Activated naive CD8-positive, alpha-beta T cell treated with anti-CD3 and anti-CD28 coated beads, Interleukin-2, amount 10 ng/mL, durations not matched to agents 7 days and 5 days (primary cell): ENCODE measurements at places on chromosomes 6 and 20. TPM values are rescaled to one million over a fixed set of nuclear protein-coding genes. Genes with fewer than 3 reads are reported as not detected.

Gene ZBTB12
- total RNA-seq: 1.9 TPM

- no peak for DNase-seq
These were observed 79.7 kb upstream of the MYLIP start for GRCh38 chr6:16049168-16049567.

- no peak for DNase-seq
These were observed 196.9 kb downstream of the DST start for GRCh38 chr6:56445818-56446217.

DNA sequence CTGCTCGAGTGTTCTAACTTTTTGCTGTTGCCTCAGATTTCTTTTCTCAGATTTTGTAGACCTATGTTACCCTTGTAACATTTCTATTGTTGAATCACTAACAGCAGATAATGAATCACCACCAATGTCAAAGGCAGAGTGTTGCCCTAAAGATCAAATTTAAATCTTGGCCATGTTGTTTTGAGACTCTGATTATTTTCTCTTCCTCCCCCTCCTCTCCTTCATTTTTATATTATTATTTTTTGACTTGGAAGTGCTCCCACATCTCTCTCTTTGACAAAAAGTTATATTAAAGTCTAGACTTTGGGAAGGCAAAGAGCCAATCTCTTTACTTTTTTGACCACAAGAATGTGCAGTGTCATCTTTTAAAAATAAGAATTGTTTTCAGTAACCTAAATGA lies 422.7 kb downstream of the NKAIN2 start:
- DNase-seq: no peak

DNA sequence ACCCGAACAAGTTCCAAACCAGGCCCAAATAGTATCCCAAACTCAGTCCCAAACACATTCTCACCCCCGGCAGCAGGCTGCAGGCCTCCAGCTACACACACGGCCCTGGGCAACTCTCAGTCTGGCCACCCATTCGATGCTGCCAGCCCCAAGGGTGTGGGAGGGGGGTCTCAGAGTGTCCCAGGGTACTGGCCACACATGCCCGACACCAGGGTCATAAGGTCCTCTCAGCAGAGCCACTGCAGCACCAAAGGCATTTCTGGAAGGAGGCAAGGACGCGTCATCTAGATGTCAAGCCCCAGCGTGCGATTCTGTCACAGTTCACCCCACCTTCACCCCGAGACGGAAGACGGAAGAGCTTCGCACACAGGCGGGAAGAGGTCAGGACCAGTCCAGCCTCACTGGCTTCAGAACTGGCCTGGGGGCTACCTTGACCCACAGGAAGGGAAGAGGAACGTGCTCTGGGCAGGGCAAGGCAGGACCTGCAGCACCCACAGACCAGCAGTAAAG lies 9.5 kb downstream of the MYL9 start:
- no peak for DNase-seq

Gene FUCA2
- 12.1 TPM for total RNA-seq

Gene STK4
- 205 TPM for total RNA-seq

DNA sequence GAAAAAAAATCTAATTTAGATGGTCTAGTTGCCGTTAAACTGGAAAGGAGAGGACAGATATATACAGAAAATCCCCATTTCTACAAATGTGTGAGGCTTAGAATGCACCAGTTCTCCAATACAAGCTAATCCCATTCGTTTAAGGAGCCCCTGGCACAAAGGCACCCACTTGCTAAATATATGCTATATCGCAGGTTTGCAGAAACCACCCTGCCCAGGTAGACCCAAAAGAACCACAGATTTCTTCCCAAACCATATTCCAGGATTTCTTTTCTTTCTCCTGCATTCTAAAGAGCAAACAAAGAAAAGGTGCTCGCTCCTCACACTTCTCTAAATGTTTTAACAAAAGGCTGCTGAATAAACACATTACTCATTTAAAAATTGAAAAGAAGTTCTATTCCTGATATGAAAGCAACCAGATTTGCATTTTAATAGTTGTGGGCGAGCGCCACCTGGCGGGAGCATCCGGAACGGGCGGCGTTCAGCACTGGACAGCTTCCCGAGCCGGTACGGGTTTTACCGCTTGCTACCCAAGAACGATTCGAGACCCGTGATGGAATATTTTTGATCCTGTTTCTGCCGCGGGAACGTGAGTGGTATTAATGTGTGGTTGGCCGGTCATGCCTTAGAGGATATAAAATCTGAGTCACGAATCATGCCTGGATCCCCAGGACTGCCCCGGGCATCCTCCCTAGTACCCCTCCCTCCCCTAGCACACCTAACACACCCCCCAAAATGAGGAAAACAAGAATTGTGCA lies 2.1 kb downstream of the PTPRT start:
- DNase-seq: peak; percentile 79

Gene GTSF1L
- not detected for total RNA-seq

DNA sequence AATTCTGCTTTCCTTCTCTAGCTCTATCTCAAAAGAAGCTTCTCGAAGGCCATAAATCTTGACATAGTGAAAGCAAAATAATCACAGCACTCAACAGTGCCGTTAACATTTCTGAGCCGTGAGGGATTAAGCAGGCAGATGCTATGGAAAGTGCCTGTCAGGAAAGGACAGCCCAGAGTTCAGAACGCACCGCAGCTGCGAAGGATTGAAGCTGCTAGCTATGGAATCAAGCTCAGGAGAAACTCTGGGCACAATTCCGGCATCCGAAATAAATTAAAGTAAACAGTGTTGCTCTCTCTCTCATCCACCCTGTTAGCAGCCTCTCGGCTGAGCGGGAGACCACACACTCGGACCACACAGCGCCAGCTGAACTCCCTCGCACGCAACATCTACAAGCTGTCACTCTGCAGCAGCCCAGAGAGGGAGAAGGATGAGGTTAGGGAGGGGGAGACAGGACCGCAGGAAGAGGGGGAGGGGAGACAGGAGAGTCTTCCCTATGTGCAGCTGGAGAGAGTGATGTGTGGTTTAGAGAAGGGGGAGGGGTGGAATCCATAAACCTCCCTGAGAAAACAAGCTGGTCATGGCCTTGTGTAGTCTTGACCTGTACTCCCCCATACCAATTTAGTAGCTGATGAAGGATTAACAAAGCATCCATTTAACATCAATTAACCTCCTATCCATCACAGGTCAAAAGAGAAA lies 9.0 kb downstream of the EXOC2 start:
- DNase-seq: peak; percentile 43

- no peak for DNase-seq
These were observed 42.3 kb downstream of the FUT9 start for GRCh38 chr6:96058082-96058481.

Gene REM1
- not detected for total RNA-seq

Gene GPX5
- not detected for total RNA-seq

GRCh38 chr6:13418844-13419243 lies 68.6 kb downstream of the GFOD1 start:
- DNase-seq: no peak

- no peak for DNase-seq
These were observed 8.8 kb downstream of the DDR1 start for GRCh38 chr6:30893001-30893591.

- DNase-seq: no peak
These were observed 60.5 kb downstream of the HS3ST5 start for GRCh38 chr6:114282292-114282691.

DNA sequence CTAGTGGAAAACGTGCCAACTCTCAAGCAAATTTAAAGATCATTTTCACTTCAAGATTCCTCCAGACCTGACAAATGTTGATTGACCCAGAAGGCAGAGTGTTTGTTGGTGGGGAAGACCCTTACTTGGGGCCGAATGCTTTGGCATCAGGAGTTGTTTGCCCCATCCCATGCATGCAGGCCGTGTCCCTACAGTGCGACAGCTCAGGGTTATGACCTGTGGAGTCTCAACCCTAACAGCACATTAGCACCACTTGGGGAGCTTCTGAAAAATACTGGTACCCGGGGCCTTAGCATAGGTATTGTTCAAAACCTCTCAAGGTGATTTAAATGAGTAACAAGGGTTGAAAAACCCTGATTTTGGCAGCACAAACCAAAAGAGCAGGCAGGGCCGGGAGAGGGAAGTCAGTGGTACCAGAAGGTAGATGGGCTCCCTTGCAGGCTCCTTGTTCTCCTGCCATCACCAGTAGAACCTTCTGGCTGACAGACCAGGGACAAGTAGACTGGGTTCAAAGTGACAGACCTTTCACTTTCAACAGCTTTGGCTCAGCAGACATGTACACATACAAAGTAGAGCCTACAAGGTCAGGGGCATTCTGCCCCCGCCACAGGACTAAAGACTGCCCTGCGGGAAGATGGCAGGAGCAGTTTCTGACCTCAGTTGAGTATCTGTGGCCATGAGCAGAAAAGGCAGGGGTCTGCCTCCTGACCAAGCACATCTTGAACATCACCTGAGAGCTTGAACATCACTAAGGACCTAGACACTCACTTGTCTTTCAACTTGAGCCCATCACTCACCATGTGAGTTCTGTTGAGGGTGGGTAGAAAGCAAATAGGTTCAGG lies 39.6 kb downstream of the PLCG1 start:
- DNase-seq: no peak

DNA sequence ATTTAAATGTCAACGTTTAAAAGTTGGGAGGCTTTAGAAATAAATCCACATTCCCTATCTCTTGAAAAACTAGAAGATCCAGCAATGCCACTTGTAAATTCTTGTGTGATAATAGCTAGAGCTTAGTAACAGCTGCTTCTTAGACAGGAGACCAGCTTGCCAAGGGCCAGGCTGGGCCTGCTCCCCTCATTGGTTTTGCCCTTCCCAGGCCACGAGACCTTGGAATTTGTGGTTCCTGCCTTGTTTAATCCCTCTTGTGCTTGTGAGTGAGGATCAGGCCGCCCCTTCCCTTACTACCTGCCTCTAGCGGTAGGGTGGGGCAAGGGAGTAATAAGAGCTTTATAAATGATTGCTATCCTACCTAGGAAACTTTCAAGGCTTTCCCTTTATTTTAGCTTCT lies 363.5 kb downstream of the SYNE1 start:
- DNase-seq: no peak

- DNase-seq: no peak
These were observed 121.7 kb upstream of the MYLIP start for GRCh38 chr6:16007146-16007545.

- DNase-seq: no peak
These were observed 81.3 kb downstream of the MOXD1 start for GRCh38 chr6:132320007-132320406.

DNA sequence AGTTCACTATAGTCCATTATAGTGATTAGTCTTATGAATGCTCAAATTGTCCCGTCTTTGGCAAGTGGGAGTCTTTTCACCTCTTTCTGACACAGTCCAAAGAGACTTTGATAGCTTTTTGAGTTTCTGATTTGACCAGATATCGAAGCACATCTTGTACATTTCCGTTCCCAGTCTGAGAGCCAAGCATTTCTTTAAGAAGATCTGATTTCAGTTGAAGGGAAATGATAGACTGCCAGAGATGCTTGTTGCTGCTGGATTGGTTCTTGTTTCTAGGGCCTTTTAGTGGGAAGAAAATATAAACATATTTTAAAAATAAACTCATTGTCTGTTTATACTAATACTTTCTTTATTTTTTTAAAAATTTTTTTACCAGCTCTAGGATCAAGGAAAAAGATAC lies 54.1 kb upstream of the IER3 start:
- DNase-seq: no peak

GRCh38 chr6:91276315-91276714 lies 689.4 kb upstream of the MAP3K7 start:
- DNase-seq: no peak

DNA sequence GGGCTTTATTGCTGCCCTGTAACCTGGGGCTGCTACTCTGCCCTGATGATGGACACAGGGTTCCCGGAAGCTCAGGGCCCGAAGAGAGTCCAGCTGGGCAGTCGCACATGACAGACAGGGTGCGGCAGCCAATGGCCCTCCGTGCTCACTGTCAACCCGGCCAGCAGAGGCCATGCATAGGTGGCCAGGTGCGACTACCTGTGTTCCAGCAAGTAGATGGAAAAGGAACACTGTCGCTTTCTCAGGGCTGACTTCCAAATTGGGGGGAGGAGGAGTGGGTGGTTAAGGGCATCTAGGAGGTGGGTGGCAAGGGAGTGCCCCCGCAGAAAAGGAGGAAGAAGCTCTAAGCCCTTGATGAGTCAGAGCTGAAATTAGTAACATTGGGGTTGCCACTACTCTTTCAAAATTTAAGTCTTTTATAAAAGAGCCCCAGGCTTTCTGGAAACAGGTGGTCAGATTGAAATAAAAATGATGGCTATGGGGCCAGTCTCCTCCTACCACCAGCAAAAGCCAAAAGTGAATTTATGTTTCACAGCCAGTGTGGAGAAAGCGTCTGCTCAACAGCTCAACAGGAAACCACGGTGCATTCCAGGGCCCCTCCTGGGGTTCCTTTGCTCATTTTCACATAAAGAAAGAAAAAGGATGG lies 2.3 kb upstream of the RAMACL start:
- DNase-seq: no peak

DNA sequence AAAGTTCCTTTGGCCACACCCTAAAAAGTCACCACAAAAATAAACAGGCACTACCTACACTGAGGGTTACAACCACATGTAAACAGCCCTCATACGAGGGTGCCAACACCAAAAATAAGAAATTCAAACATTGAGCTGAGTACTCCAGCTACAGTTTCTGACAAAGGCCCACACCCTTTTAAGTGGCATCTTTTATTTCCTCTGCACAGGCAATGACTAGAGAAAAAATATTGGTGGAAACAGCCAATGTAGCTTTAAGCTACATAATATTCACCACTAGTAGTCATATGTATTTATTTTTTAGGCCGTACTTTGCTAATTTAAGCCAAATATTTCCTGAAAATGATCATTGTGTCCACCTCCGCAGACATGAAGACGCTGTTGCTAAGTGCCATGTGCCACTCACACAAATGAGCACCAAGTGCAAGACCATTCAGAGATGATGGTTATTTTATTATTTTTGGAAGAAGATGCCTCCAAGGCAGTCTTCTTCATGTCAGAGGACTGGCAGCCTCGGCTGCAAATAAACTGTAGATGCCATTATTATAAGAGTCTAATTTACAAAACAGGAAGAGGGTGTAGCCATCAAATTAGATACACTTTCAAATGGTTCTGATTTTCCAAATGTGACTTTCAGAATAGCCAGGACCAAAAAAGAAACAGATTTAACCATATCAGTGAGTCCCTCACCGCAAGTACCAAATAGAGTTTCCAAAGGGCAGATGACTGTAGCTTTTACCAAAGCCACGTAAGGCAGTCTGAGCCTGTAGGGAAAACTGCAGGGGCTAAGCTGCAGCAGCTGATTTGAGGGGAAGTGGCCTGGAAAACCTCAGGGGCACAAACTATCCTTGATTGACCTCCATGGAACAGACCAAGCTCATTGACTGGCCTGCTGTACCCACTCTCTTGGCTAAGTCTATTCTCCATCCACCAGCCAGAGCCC lies 13.4 kb downstream of the CYP24A1 start:
- DNase-seq: no peak

Gene MRAP2
- not detected for total RNA-seq

GRCh38 chr20:59566631-59567524 lies 37.5 kb upstream of the PHACTR3 start:
- DNase-seq: no peak
